Glutamatergic neuron (in vitro differentiated cells): ENCODE measurements at places on chromosomes 1 and 21.

DNA sequence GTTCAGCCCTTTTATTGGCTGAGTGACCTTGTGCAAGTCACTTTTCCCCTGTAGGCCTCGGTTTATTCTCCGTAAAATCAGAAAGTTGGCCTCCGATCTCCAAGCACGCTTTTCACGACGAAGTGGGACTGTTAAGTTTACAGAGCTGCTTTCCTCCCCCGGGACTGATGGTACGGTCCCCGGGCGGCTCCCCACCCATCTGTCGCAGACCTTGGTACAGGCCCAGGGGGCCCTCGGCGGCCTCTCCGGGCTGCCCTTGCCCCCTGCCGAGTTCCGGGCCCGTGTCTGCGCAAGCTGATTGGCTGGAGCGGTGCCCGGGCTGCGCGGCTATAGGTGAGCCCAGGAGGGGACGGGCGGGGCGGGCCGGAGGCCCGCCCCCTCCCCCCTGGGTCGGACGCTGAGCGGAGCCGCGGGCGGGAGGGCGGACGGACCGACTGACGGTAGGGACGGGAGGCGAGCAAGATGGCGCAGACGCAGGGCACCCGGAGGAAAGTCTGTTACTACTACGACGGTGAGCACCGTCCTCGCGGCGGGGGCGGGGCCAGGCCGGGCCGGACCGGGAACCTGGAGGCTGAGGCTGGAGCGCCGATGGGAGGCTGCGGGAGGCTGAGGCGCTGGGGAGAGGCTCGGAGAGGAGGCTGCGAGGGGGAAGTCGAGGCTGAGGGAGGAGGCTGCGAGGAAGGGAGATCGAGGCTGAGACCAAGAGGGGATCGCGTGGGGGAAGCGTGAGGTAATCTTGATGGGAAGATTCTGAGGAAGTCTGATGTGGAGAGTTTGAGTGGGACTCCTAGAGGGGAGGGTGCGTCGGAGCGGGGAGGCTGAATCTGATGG lies at the start of gene HDAC1:
TSS of gene HDAC1 (plus strand) at position 376 of the 831 bp plus-strand sequence. CDS start at position 463, 87 bp downstream.
- DNase-seq: peak; percentile 81

DNA sequence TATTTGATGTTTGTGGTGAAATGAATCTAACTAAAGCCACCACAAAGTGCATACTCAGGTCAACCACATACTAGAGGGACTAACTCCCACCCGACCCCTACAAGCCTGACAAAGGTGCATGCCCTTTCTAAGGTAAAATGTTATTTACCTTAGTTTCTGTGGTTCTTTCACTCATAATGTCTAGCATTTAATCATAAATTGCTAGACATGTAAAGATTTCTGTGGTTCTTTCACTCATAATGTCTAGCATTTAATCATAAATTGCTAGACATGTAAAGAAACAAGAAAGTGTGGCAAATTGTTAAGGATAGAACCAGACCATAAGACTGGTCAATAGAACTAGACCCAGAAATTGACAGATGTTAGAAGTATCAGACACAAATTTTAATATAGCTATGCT lies 193.0 kb upstream of the PBX1 start:
- no peak for DNase-seq

GRCh38 chr1:53942127-53942957 lies 3.2 kb downstream of the IFT25 start:
- DNase-seq: no peak

DNA sequence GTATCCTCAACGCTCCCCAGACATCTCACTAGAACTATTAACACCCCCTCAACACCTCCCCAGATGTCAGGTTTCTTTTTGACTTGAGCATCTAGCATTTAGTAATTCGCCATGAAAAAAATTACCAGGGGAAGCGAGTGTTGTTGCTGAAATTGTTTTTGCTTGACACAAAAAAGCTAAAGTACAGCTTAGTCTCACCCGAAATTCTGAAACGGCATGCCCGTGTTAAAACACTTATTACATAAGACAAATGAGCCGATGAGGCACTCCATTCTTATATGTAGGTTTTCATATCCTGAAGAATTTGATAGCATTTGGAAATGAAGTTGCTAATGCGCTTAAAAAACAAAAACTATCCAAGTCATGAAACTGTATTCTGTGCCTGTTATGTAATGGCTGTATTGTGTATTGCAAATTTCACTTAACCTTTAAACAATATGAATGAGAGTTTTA lies 1.3 kb upstream of the NRIP1 start:
- no peak for DNase-seq

DNA sequence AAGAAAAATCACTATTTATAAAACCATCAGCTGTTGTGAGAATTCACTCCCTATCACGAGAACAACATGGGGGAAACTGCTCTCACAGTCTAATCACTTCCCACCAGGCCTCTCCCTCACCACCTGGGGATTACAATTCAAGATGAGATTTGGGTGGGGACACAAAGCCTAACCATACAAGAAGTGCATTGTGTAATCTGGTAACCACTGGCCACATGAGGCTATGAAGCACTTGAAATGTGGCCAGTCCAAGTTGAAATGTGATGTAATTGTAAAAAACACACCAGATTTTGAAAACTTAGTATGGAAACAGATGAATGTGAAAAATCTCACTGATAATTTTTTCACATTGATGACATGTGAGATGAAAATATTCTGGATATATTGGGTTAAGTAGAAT lies 293.8 kb downstream of the TTLL7 start:
- DNase-seq: no peak

GRCh38 chr21:41460578-41461527 lies 34.8 kb downstream of the MX1 start:
- DNase-seq: peak; percentile 75

- no peak for DNase-seq
Measured at GRCh38 chr1:20322081-20322824, 31.6 kb downstream of the VWA5B1 start.

- DNase-seq: no peak
Measured at GRCh38 chr1:163170975-163171676, 31.6 kb downstream of the RGS5 start.

DNA sequence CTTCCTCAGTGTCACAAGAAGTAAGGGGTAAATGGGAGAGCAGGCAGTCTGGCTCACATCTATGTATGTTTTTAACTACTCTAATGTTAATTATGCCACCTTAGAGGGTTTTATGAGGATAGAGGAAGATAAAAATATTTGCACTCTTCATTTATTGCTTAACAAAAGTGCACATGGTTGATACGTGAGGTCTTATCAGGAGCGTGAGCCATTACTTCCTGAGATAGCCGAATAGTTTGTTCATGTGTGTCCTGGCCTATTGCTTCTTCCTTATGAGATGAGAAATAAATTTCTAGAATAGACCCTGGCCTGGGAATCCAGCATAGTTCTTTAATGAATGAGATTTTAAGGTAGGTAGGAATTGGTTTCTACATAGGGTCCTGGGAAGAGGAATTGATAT lies 471.1 kb upstream of the B3GALT2 start:
- no peak for DNase-seq

DNA sequence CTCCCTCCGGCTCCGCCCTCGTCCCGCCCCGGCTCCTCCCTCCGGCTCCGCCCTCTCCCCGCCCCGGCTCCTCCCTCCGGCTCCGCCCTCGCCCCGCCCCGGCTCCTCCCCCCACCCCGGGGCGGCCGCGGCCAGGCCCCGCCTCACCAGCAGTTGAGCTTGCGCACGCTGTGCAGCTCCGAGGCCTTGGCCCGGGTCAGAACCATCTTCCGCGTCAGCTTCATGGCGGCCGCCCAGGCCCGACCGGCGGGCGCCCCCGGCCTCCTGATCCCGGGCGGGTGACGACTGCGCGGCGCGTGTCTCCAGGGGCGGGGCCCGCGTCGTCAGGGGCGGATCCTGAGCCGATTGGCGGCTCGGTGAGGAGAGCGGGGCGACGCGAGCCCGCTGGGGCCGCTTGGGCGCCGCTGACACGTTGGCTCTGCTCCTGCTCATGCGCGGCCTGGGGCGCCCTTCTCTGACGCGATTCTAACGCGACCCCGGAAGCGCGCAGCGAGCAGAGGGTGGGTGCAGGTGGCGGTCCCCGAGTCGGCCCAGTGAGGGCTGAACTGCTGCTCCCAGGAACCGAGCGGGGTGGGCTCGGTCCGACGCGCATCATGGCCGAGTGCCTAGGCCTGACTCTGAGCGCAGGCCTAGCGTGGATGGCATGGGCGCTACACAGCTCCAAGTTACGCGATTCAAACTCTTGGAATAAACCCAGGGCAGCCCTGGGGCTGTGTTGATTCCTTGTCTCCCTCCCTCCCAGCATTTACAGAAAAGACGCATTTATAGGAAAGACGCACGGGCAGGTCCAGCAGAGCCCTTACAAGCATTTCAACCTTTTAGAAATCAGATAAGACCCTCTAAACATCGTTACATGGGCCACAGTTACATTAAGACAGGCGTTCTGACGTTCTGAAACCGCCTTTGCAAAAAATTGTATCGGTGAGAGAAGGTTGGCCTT lies at the start of gene CFAP410:
TSS of gene CFAP410 (minus strand) at position 420 of the 940 bp plus-strand sequence. CDS start at position 224, 196 bp downstream.
- peak; percentile 97 for DNase-seq

DNA sequence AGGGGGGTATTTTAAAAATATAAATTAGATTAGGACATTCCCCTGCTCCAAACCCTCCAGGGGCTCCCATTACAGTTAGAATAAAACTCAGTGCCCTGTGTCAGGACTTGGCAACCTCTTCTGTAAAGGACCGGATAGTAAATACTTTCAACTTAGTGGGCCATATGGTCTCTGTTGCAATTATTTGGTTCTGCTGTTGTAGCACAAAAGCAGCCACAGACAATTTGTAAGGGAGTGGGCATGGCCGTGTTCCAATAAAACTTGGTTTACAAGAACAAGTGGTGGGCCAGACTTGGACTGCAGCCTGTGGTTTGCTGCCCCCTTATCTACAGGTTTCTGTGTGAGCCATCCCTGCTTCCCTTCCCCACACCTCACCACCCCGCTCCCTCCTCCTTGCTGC lies 92.0 kb downstream of the ACTL8 start:
- DNase-seq: no peak

GRCh38 chr1:67997746-67998145 lies 52.7 kb downstream of the DIRAS3 start:
- no peak for DNase-seq

DNA sequence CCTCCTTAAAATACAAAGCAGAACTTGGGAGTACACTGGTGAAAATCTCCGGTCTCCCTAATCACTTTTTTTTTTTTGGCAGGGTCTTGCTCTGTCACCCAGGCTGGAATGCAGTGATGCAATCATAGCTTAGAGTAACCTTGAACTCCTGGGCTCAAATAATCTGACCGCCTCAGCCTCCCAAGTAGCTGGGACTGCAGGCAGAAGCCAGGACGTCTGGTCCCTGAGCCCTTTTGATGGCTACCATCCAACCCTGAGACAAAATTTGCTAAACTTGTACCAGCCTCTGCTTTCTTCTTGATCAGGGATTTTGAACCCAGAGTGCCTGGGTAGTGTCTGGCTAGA lies 4.1 kb downstream of the L1TD1 start:
- no peak for DNase-seq

- DNase-seq: no peak
Measured at GRCh38 chr1:231722356-231722755, 95.8 kb downstream of the DISC1 start.

GRCh38 chr1:114286960-114287359 lies 133.3 kb upstream of the SYT6 start:
- DNase-seq: no peak

DNA sequence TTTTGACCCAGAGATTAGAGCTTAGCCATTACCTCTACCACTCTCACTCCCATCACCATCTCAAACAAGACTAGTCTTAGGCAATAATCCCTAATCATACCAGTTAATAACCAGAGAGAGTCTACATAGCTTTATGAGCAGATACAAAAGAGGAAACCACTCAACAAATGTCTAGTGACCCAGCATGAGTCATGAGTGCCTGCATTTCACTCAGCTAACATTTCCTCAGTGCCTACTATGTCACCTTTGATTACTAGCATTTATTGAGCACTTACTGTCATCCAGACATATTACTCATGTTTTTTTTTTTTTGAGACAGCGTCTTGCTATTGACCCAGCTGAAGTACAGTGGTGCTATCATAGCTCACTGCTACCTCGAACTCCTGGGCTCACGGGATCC lies 35.9 kb upstream of the GALNT2 start:
- no peak for DNase-seq

- DNase-seq: no peak
Measured at GRCh38 chr1:43460988-43461693, 7.4 kb upstream of the HYI start.

DNA sequence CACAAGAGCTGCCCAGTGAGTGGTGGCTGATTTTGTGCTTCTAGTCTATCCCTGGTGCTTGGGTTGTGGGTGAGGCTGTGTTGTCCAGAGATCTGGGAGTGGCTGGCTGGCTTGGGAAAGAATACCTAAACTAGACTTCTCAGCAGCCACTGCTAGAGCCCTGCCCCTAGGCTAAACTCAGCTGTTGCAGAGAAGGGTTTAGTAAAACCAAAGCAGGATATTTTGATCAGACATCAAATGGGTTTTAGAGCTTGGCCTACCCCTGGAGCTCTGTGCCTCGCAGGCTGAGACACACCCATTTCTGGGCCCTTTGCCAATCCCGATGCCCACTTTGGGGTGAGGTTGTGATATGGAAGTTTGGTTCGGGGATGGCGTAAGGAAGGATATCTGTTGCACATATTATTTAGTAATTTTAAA lies 88.5 kb downstream of the UCK2 start:
- DNase-seq: no peak

GRCh38 chr1:226884116-226884625 lies 13.8 kb downstream of the PSEN2 start:
- no peak for DNase-seq

DNA sequence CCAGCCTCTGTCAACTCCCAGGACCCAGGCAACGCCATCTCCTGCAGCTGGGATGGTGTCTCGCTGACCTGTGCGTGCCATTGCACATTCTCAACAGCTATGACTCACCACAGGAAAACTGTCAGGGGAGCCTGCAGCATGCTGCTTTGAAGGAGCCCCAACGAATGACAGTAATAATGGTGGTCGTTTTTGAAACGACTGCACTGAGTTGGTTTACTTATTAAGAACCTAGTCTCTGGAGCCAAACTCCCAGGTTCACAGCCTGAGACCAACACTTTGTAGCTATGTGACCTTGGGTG lies 21.6 kb downstream of the TCEA3 start:
- DNase-seq: no peak

GRCh38 chr21:39479164-39479813 lies 27.5 kb downstream of the SH3BGR start:
- DNase-seq: no peak

- DNase-seq: peak; percentile 36
Measured at GRCh38 chr1:155126556-155127104, 1.0 kb upstream of the EFNA1 start.

DNA sequence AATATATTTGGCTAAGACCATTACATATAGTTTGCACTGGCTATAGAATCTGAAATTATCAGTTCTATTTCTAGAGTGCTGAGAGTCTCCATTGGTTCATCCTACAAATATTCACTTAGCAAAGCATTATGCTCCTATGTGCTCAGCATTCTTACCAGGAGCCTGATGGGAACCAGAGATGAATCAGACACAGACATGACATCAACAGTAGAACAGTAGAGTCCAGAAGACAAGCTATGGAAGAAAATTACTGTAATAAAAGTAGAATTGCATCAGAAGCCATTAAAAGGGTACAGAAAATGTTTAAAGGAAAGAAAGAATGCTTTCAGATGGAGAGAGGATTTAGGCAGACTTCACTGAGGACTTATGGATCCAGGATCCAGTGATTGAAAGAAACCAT lies 271.7 kb upstream of the SNX7 start:
- no peak for DNase-seq

- no peak for DNase-seq
Measured at GRCh38 chr1:47618222-47618720, 180.4 kb downstream of the FOXD2 start.

GRCh38 chr1:149934356-149934755 lies 2.3 kb downstream of the MTMR11 start:
- no peak for DNase-seq
